ENCODE measurements at places on chromosomes 11 and 22.

- H3K4me3 ChIP-seq, result no peak overlapping the region
- no peak overlapping the region for H3K27ac ChIP-seq
- no peaks in the 10 kb centered on the region for H3K36me3 ChIP-seq
- 0 out of 2 replicates have a peak, but pooled peaks cover 10% of the 10 kb centered on the region for H3K4me1 ChIP-seq
- H3K27me3 ChIP-seq, result no peaks in the 10 kb centered on the region
Measured at GRCh38 chr22:43723816-43724215, 88.3 kb downstream of the EFCAB6 start.

- no peak overlapping the region for H3K27ac ChIP-seq
- no peak for DNase-seq
- H3K36me3 ChIP-seq, result no peaks in the 10 kb centered on the region
- no peaks in the 10 kb centered on the region for H3K27me3 ChIP-seq
- no peak overlapping the region for H3K4me3 ChIP-seq
- H3K4me1 ChIP-seq, result no peaks in the 10 kb centered on the region
Measured at GRCh38 chr11:106032861-106033260, 10.8 kb upstream of the MSANTD4 start.

DNA sequence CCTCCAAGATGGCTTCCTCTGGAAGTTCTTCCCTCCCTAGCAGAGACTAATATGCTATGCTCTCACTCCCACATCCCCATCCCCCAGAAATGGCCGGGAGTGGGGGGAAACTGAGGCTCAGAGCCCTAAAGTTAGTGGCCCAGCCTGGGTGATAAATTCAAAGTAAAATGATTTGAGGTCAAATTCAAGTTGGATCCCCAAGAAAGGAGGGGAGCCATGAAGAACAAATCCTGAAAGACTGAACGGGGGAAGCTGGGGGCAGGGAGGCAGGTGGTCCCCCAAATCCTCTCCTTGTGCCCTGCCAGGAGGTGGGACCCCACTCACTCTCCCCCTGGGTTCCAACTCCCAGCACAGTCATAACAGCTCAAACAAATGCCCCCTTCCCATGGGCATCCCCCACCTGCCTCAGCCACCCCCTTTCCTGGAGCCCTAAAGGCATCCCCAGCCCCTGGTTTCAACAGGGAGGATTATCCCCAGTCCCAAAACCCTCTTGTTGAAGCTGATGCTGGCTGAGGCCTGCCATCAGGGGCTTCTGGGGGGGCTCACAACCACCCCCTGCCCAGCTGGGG lies 1.1 kb downstream of the CBX6 start:
- no peaks in the 10 kb centered on the region for H3K27me3 ChIP-seq
- no peak overlapping the region for H3K27ac ChIP-seq
- H3K4me3 ChIP-seq, result peak overlapping the region; percentile 79
- no peaks in the 10 kb centered on the region for H3K36me3 ChIP-seq
- peaks cover 6% of the 10 kb centered on the region for H3K4me1 ChIP-seq
- peak; percentile 29 for DNase-seq

DNA sequence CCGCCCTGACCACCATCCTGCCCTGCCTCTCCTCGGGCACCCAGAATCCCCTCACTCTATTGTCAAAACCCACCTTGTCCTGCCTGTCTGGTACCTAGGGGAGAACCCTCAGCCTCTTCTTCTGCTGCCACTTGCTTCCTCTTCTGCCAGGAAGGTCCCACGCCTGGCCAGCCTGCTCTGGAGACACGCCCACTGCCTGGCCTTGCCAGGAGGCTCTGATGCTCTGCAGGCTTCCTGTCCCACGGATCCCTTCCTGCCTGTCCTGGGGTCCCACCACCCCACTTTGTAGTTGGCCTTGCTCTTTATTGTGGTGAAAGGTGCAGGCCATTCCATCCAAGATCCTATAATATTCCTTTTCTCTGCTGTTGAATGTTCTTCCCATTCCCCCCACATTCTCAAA lies 63.4 kb downstream of the BMAL1 start:
- H3K27me3 ChIP-seq, result no peaks in the 10 kb centered on the region
- no peaks in the 10 kb centered on the region for H3K36me3 ChIP-seq
- no peak overlapping the region for H3K4me3 ChIP-seq
- no peak for DNase-seq
- H3K27ac ChIP-seq, result no peak overlapping the region

DNA sequence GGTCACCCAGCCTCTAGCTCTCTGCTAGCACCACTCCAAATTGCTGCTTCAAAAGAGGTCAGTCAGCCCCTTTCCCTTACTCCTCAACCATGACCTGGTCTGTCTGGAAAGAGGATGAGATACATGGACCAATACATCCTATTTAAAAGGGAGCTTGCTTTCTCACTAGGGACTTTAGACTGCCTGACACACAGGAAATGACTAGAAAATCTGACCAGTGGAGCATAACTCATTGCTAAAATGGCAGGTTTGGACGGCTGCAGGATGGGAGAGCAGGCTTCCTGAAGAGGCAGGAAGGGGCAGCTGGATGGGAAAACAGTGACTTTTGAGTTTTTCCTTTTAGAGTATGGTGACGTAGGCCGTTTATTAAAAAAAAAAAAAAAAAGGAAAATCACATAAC lies 25.3 kb downstream of the STIM1 start:
- H3K4me3 ChIP-seq, result no peak overlapping the region
- peaks cover 4% of the 10 kb centered on the region for H3K4me1 ChIP-seq
- DNase-seq, result peak; percentile 43
- no peaks in the 10 kb centered on the region for H3K27me3 ChIP-seq

DNA sequence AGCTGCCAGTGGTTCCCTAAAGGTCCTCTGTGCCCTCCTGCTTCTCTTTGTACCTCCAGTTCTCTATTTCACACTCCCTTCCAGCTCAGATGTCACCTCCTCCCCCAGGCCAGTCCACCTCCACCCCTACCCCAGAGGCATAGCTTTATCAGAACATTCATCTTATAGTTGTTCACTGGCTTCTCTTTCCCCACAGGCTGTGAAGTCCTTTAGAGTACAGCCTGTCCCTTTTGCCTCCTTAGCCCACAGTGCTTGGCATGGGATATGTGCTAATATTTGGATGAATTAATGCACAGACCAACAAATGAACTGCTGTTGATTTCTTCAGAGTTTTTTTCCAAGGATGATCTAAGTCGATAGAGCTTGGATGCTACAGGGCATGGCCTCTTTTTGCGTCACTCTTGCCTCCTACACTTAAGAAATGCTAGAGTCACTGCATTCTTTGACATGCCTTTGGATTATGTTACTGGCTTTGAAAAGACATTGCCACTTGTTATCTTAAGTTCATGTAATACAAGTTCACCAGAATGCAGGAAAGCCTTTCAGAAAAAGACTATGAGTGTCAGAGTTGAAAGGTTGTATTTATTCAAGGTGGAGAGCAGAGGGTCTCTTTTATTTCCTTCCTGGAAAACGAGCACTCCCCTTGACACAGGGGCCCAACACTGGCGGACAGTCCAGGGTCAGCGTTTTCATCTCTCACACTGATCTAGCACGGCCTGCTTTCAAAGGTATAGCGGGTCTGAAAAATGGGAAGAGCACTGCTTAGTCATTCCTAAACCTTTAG lies 75.7 kb downstream of the PISD start:
- DNase-seq, result peak; percentile 81
- peak overlapping the region; percentile 67 for H3K27ac ChIP-seq
- H3K36me3 ChIP-seq, result no peaks in the 10 kb centered on the region
- no peak overlapping the region for H3K4me3 ChIP-seq
- H3K27me3 ChIP-seq, result no peaks in the 10 kb centered on the region

- H3K4me1 ChIP-seq, result peaks cover 2% of the 10 kb centered on the region
- no peak overlapping the region for H3K4me3 ChIP-seq
- no peaks in the 10 kb centered on the region for H3K27me3 ChIP-seq
- no peak for DNase-seq
- peaks cover 27% of the 10 kb centered on the region for H3K36me3 ChIP-seq
Measured at GRCh38 chr22:41883400-41883799, 31.5 kb downstream of the SHISA8 start.

DNA sequence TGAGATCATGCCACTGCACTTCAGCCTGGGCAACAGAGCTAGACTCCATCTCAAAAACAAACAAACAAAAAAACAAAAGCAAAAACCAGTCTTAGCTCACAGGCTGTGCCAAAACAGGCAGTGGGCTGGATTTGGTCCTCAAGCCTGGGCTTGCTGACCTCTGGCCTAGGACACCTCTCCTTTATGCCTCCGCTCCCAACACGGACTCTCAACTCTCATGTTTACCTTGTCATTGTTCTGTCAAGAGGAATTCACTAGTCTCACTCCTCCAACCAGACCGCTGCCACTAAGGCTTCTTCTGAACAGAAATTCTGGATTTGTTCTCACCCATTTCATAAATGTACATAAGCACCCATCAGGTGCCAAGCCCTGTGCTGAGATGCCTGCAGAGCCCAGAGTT lies 42.6 kb downstream of the FAM83F start:
- no peaks in the 10 kb centered on the region for H3K4me1 ChIP-seq
- no peak overlapping the region for H3K4me3 ChIP-seq
- H3K27ac ChIP-seq, result no peak overlapping the region
- H3K36me3 ChIP-seq, result no peaks in the 10 kb centered on the region
- no peak for DNase-seq

DNA sequence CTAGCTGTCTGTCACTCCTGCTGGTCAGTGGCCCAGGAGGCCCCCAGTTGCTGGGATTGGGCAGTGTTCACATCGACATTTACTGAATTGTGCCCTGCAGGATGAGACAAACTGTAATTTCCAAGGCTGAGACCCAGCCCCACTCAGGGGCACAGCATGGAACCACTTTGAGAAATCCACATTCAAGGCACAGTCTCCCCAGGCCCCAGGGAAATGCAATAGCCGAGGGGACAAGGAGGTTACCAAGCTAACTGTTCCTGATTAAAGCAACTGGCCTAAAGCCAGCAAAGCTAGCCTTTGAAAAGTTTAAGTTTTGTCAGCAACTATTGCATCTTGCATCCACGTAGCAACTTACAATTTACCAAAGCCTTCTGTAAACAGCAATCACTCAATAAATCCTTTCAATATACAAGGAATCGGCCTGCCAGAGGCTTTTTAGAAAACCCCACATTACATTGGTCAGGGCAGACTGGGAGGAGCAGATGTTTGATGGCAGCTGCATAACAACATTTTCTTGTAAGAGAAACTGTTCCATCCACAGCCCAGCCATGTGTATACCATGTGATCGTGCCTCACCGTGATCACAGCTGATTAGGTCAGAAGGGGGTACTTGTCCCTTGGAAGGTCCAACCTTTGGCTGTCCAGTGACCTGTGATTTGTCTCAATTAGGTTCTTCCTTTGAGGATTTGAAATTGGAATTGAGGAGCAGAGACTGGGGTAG lies 103.9 kb downstream of the TENM4 start:
- no peak for DNase-seq
- no peaks in the 10 kb centered on the region for H3K27me3 ChIP-seq
- no peak overlapping the region for H3K4me3 ChIP-seq
- no peak overlapping the region for H3K27ac ChIP-seq
- H3K36me3 ChIP-seq, result no peaks in the 10 kb centered on the region
- no peaks in the 10 kb centered on the region for H3K4me1 ChIP-seq

DNA sequence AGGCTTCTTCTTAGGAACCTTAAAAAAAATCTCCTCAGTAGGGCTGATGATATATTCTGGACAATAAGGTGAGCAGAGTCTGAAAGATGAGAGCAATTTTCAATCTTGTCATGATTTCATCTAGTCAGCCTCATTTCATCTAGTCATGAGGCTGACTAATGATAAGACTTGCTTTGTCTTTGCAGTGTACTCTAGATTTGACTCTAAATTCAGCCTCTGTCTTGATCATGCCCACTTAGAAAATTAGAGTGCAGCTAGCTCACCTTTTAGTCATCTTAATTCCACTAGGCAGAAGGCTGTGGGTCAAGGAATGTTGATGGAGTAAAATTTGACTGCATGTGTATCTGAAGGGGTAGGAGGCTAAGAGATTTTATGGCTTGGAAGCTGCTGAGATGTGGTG lies 5.5 kb downstream of the EHF start:
- no peak overlapping the region for H3K4me3 ChIP-seq
- H3K4me1 ChIP-seq, result peaks cover 6% of the 10 kb centered on the region
- no peaks in the 10 kb centered on the region for H3K27me3 ChIP-seq
- no peaks in the 10 kb centered on the region for H3K36me3 ChIP-seq
- peak; percentile 20 for DNase-seq

DNA sequence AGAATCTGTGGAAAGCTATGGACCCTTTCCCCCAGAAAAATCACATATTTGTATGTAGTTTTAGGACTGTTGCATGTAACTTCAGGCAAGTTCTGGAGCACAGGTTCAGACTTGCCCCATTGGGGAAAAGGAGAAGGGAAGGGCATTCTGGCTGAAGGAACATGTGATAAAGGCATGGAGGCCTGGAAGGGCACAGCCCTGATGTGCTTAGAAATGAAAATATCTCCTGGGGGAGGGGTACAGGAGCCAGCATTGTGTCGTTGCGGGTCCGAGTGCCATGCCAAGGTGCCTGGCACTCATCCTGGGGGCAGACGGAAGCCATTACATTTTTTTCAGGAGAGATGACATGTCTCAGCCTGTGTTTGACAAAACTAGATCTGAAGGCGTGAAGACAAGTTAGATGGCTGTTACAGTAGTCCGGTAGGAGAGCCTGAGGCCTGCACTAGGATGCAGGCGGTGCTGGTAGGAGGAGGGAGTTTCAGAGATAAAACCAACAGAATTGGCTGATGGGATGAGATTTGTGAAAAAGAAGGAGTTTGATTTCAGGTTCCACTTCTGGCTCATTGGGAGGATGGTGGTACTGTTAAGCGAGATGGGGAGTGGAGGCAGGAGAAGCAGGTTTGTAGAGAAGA lies 96.9 kb downstream of the TEAD1 start:
- H3K4me1 ChIP-seq, result peaks cover 82% of the 10 kb centered on the region
- H3K27me3 ChIP-seq, result no peaks in the 10 kb centered on the region
- H3K36me3 ChIP-seq, result no peaks in the 10 kb centered on the region
- H3K4me3 ChIP-seq, result no peak overlapping the region
- no peak for DNase-seq
- peak overlapping the region; percentile 71 for H3K27ac ChIP-seq

- no peak overlapping the region for H3K4me3 ChIP-seq
- H3K27me3 ChIP-seq, result no peaks in the 10 kb centered on the region
- no peaks in the 10 kb centered on the region for H3K36me3 ChIP-seq
- no peak for DNase-seq
- H3K4me1 ChIP-seq, result peaks cover 3% of the 10 kb centered on the region
- no peak overlapping the region for H3K27ac ChIP-seq
Measured at GRCh38 chr22:42711895-42712837, 8.5 kb downstream of the A4GALT start.

DNA sequence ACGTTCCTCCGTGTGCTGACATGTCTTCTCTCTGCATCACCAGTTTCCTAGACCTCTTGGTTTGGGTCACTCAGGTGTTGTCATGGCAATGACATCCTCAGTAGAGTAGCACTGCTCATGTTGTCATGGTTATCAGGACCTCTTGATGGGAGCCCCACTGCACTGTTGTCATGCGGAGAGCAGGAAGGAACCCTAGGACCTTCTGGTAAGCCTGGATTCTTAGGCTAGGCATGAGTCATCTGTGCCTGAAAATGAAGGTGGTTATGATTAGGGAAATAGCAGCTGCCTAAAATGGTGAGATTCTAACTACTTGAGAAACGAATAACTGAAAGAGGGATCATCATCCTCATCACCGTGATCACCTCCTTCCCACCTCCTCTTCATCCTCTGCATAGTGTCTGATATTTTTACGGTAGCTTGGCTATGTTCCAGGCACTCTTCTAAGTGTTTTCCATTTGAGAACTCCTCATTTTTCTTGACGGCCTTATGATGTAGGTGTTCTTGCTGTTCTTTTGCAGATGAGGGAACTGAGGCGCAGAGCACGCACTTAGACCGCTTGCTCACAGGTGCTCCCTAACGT lies 858.4 kb downstream of the NTM start:
- no peak overlapping the region for H3K27ac ChIP-seq
- no peaks in the 10 kb centered on the region for H3K4me1 ChIP-seq
- DNase-seq, result peak; percentile 23
- no peaks in the 10 kb centered on the region for H3K36me3 ChIP-seq
- no peaks in the 10 kb centered on the region for H3K27me3 ChIP-seq

- H3K36me3 ChIP-seq, result no peaks in the 10 kb centered on the region
- peak overlapping the region; percentile 19 for H3K4me3 ChIP-seq
- peaks cover 77% of the 10 kb centered on the region for H3K4me1 ChIP-seq
- no peaks in the 10 kb centered on the region for H3K27me3 ChIP-seq
Measured at GRCh38 chr22:45678961-45679912, 7.6 kb downstream of the ATXN10 start.

All from GM23248 (cell line).